Naive thymus-derived CD8-positive, alpha-beta T cell (primary cell): ENCODE measurements at places on chromosomes 5 and 9. TPM values are rescaled to one million over a fixed set of nuclear protein-coding genes. Genes with fewer than 3 reads are reported as not detected.

GRCh38 chr9:126682928-126683697 lies 69.4 kb downstream of the LMX1B start:
- H3K27me3 ChIP-seq, result peaks cover 90% of the 10 kb centered on the region
- DNase-seq, result no peak
- peaks cover 1% of the 10 kb centered on the region for H3K4me1 ChIP-seq
- H3K4me3 ChIP-seq, result peak overlapping the region; percentile 19
- H3K36me3 ChIP-seq, result no peaks in the 10 kb centered on the region
- no peak overlapping the region for H3K27ac ChIP-seq

GRCh38 chr5:136729901-136730355 lies 364.6 kb upstream of the TRPC7 start:
- H3K4me3 ChIP-seq, result no peak overlapping the region
- H3K27me3 ChIP-seq, result no peaks in the 10 kb centered on the region
- no peak overlapping the region for H3K27ac ChIP-seq
- H3K4me1 ChIP-seq, result no peaks in the 10 kb centered on the region
- DNase-seq, result no peak

GRCh38 chr5:17907094-17907493 lies 272.8 kb downstream of the TAF11L14 start:
- H3K36me3 ChIP-seq, result no peaks in the 10 kb centered on the region
- H3K27ac ChIP-seq, result no peak overlapping the region
- no peak for DNase-seq
- H3K4me1 ChIP-seq, result no peaks in the 10 kb centered on the region
- H3K27me3 ChIP-seq, result no peaks in the 10 kb centered on the region

GRCh38 chr9:134436379-134436762 lies 110.1 kb downstream of the RXRA start:
- no peak for DNase-seq
- H3K27ac ChIP-seq, result no peak overlapping the region
- H3K4me1 ChIP-seq, result peaks cover 4% of the 10 kb centered on the region
- no peaks in the 10 kb centered on the region for H3K36me3 ChIP-seq

DNA sequence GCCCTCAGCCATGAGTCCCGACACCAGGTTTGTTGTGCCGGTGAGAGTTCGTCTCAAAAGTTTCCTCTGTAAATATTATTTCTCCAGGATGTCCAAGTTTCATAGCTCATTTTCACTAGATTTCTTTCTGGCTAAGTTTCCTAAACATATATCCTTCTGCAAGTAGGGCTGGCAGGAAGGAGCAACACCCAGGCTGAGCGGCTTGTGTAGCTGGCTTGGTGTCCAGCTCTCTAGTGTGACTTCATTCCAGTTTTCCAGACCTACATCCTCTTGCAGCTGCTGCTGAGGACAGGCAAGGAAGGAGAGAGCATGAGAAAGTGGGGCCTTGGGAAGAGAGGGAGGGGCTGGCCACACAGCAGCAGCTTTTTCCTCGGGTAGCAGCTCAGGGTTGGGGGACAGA lies 80.3 kb downstream of the FGF1 start:
- H3K27me3 ChIP-seq, result peaks cover 22% of the 10 kb centered on the region
- H3K4me1 ChIP-seq, result no peaks in the 10 kb centered on the region
- DNase-seq, result no peak
- no peak overlapping the region for H3K4me3 ChIP-seq
- no peak overlapping the region for H3K27ac ChIP-seq
- no peaks in the 10 kb centered on the region for H3K36me3 ChIP-seq

IRX4 gene
- not detected for total RNA-seq

OLFM1 gene
- not detected for total RNA-seq

SLC6A19 gene
- not detected for total RNA-seq

TRAF2 gene
- total RNA-seq, result 34.4 TPM
